ENCODE measurements at places on chromosomes 1 and 21.

GRCh38 chr1:101356604-101357443 lies 120.0 kb downstream of the S1PR1 start:
- no peak for DNase-seq

DNA sequence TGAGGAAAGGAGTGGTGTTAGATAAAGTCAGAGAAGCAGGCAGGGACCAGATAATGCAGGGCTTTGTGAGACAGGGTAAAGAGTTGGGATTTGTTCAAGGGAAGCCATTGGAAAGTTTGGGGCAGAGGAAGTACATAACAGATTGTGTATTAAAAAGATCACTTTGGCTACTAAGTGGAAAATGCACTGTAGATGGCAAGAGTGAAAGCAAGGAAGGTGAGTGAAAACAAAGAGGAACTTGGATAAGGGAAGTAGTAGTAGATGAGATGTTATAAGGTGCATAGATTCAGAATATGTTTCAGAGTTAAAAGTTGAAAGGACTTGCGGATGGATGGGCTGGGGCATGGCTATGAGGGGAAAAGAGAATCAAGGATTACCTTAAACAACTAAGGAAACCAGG lies 17.4 kb downstream of the MRPL39 start:
- DNase-seq, result no peak

DNA sequence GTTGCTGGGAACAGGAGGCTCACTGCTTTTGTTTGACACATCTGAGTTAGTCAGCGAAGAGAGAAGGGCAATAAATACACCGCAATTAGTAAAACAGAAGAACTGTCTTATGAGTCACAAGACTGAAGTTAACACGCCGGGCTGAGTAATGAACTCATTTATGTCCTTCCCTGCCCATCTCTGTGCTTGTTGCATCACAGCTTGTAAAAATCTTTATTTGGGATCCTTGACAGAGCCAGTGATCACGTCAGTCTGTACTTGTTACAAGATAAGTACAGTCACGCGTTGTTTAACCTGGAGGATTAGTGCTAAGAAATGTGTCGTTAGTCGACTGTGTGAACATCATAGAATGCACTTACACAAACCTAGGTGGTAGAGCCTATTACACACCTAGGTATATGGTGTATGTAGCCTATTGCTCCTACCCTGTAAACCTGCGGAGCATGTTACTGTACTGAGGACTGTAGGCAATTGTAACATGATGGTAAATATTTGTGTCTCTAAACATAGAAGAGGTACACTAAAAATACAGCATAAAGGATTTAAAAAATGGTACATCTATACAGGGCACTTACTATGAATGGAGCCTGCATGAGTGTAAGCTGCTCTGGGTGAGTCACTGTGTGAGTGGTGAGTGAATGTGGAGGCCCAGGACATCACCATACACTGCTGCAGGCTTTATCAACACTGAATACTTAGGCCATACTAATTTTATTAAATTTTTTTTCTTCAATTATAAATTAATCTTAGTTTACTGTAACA lies 272.2 kb downstream of the TNR start:
- DNase-seq, result no peak

DNA sequence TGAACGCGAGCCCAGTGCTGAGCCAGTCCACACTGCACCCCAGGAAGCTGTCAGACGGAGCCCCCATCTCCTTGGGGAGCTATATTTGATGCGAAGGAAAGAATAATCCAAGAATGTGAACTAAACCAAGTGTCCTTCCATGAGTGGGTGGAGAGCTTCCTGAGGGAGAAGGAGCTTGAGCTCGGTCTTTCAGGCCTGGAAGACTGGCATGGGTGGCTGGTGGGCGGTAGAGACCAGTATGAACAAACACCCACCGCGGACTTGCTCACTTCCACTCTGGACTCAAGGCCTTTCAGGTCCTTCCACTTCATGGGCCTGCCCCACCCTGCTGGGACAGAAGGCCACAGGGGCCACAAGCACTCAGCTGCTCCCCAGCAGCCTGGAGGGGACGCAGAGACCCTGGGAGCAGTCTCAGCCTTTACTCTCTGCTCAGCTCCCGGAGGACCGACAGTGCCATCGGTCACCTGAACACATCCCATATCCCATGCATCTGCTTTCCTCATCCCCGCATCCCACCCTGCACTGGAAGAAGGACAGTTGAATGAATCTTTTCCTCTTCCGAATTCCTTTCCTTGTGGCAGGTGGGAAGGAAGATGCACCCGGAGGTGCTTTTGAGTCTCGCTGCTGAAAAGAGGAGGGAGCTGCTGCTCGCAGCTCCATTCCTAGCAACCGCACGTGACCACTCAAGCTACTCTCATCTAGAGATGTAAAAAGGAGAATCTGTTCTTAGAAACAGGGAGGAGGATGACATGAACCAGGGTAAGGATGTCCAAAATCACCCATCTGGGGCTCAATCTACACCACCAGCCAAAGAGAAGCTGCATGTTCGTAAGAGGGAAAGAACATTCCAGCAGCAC lies 92.3 kb downstream of the PGBD5 start:
- DNase-seq, result no peak

GRCh38 chr1:95115708-95116137 lies 1.4 kb upstream of the TLCD4 start:
- DNase-seq, result no peak

Measured in neural crest cell (in vitro differentiated cells).